ENCODE measurements at places on chromosomes 2 and 18. TPM values are rescaled to one million over a fixed set of nuclear protein-coding genes. Genes with fewer than 3 reads are reported as not detected.

CNGA3 gene
- total RNA-seq: not detected

NYAP2 gene
- total RNA-seq: 0.69 TPM

TMEM237 gene
- 55.1 TPM for total RNA-seq

GRCh38 chr2:98496750-98497493, 52.3 kb downstream of the INPP4A start:
- DNase-seq: no peak

DNA sequence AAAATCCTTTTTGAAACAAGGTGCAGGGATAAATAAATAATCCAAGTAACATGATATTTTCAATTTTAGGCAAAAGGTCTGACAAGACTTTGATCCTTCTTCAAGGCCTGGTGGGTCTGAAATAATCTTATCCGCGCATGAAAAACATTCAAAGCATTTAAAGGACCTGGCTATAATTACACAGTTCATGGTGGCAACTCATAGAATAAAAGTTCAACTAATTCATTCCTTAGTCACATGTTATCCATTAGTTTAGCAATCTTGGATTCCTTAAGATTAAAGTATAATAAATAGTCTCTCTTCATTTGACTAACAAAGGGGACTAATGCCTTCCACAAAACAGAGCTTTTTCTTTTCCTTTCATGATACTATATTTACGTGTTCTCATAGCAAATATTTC, 21.0 kb upstream of the SLC38A11 start:
- no peak for DNase-seq

DNA sequence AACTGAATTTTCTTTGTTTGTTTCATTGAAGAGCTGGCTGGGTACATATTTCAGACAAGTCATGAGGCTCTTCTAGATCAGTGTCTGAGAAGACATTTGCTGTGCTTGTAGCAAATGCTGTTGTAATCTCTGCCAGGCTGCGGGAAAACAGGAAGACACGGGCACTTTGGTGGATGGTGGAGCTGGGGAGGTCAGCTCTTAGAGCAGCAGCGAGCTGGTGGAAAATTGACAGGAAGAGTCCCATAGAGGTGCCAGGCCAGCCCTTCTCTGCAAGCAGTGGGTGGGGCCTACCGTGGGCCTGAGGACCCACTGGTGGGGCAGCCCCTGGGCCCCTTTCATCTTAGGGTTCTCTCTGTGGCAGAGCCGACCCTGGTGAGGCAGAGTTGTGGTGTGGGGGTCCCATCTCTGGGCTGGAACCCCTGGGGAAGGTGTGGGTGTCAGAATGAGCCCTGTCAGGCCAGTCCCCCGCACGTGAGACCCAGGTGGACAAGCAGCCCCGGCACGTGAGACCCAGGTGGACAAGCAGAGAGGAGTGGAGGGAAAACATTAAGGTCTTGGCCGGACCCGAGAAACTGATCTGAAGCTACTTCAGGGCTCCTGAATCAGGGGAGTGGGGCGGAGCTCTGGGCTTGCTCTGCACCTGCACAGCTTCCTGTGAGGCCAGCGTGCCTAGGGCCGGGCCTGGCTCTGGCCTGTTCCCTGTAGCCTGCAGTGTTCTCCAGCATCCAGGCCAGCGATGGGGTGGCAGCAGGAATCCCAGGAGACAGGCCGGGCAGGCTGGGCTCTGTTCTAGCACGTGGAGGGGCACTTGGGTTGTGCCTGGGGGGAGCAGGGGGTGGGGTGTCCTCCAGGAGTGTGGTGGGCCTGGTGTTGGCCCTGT, 273.5 kb upstream of the HDAC4 start:
- no peak for DNase-seq

DNA sequence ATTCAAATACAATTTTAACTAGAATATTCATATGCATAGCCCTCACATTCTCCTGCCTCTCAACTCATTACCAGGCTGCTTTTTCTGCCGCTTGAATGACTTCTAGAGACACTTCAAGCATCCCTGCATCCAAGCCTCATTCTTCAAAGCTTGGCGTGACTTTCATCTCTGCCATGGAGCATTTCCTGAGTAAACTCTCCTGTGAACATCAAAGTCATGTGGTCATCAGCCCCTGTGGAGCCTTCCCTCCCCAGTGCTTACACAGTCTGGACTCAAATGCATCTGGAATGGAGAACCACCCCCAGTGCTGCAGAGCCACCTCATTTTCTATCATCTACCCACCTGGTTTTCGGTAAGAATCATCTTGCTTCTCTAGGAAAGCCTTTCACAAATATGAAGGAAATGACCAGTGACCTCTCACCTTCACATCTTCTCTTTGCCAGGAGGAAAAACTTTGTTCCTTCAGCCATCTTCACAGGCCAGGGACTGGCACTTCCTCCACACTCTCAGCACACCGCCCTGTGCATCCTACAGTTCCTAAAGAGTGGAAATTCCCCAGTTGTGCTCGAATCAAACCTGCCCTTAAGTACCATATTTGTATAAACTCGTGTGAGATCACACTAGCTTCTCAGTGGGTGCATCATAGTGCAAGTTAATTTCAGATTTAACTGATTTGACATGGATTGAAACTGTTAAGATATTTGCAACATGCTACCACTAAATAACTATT, 116.4 kb downstream of the COL6A3 start:
- DNase-seq: no peak

- no peak for DNase-seq
Observed at GRCh38 chr2:199810422-199811171, 40.4 kb downstream of the FTCDNL1 start.
